Stimulated activated CD8-positive, alpha-beta memory T cell treated with anti-CD3 and anti-CD28 coated beads, Interleukin-15, amount 100 ng/mL, for 48 hours (primary cell): ENCODE measurements at places on chromosomes 6 and 20.

DNA sequence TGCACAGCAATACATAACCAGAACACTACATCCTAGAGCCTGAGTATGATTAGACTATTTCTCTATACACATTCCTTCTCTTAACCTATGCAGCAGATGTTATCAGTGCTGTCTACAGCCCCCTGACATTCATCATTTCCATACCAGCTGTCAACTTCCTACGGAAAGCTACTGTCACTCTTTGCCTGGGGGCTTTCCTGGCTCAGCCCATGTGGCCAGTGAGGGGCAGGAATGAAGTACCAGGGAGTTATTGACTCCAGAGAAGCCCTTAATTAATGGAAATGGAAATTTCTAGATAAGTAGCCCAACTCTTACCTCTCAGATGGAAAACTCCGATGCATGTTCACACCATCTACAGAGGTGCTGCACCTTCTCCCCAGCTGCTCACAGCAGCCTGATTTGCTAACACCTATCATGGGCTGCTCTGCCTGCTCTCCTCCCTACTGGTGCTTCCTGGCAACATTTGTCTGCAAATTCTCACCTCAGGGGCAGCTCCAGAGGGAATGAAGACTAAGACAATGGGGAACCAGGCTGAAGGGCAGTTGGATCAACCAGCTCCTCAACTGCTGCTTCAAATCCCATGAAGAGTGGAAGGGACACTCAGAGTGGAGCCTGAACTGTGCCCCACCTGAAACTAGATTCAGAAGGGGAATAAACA is 59.6 kb downstream of the LINC00237 start:
- DNase-seq, result no peak

DNA sequence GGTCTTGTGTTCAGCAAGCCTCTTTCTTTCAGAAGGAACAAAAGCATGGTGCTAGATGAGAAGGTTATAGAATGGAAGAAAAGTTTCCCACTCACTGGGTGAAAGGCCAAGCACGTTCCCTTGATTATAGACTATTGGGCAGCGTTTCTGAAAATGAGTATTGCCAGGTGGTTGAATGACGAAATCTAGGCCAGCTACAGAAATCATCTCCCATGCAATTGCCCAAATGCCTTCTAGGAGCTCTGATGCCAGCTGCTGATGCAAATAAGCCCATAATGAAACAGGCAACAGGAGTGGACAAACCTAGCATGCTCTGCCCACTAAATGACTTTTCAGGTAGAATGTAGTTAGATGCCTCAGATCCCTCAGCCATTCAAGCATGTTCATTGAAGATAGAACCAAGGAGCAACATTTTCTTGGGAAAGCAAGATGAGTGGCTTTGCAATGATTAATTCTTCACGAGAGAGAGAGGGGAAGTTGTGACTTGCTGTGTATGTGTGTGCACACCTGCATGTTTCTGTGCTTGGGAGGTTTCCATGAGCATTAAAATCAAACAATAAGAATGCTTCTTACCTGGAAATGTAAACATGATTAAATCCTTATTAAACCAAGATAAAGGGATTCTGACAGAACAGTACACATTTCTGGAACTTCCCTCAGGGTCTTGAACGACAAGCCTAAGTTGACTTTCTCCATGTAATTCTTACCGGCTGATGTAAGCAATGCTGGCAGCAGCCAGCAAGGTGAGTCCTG is 43.6 kb downstream of the ADTRP start:
- DNase-seq, result no peak

- no peak for DNase-seq
Measured at GRCh38 chr6:282177-282866, 10.0 kb upstream of the DUSP22 start.

- no peak for DNase-seq
Measured at GRCh38 chr20:891058-891705, 25.0 kb downstream of the ANGPT4 start.

- no peak for DNase-seq
Measured at GRCh38 chr20:49672096-49672664, 41.5 kb downstream of the B4GALT5 start.

DNA sequence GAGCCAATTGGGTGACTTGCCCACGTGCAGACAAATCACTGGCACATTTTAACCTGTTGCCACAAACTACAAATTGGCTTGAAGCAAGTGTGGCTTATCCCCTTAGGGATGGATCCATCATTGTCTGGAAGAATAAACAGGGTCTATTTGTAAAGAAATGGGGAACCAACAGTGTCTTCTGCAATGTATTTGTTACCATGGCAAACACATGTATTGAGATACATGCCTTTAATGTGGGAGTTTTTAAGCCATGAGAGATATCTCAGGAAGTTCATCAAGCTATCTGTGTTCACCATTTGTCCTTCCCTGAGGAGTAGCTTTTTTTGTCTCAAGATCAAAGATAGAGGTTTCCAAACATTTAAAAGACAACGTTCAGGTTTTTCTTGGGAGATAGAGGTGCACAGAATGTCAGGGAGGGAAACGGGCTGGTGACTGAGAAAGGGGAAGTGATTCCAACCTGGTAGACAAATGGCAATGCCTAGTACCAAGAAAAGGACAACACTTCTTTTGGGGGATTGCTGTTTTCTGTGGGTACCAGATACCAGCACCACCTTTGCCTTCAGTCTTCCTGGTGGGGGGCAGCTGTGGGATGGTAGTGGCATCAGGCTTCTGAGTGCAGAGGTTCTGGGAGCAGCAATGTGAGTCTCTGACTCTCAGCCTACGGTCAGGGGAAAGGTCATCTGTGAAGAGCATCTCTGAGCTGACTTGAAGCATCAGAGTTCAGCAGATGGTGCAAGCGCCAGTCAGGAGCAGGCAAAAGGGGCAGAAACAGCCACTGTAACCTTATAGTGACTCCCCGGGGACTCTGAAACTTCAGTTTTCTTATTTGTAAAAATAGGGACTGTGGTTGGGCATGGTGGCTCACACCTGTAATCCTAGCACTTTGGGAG is 20.1 kb upstream of the BCAS1 start:
- no peak for DNase-seq

- DNase-seq, result no peak
Measured at GRCh38 chr6:143867236-143867635, 3.0 kb downstream of the ZC2HC1B start.

- no peak for DNase-seq
Measured at GRCh38 chr6:156957931-156958547, 180.9 kb downstream of the ARID1B start.

DNA sequence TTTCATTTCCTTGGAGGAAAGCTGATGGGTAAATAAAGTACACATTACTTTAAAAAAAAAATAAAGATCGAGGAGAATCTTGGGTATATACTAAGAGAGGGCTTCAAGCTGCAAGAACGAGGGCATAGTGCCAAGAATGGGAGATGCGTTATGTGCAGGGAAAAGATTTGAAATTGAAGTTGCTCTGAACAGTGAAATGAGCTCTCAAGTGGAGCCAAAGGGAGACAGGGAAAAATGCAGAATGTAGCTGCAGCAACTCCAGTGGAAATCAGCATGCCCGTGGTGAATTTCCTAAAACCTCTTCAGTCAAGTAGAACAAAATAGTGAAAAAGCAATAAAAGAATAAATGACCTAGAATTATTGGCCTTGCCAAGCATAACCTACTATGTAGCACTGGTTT is 11.4 kb upstream of the COL9A1 start:
- DNase-seq, result no peak

GRCh38 chr6:46367354-46368168 is 123.7 kb downstream of the RCAN2 start:
- DNase-seq, result no peak

GRCh38 chr6:20565342-20565741 is 31.1 kb downstream of the CDKAL1 start:
- DNase-seq, result no peak

- DNase-seq, result no peak
Measured at GRCh38 chr20:36830791-36831691, 44.9 kb upstream of the TLDC2 start.

DNA sequence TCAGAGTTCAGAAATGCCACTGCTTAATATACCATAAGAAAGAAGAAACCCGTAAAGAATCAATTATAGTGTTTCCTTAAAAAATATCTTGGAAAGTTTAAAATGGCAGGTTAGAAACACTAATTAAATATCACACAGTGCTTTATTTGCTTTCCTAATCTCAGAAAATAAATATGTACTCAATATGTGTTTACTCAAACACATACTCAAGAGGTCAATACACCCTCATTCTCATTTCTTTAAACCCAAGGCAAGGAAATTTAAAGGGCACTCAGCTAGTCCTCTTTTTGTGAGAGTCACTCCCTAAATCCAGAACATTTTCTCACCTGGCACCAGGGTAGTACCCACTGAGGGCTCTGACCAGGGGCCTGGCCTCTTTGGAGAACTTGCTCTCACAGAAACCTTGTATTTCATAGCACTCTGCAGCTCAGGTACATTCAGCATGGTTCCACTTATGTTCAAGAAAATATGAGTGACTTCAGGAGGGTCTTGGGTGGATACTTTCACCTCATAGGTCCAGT is 38.2 kb downstream of the ROS1 start:
- DNase-seq, result no peak

GRCh38 chr6:47238456-47238995 is 71.2 kb downstream of the TNFRSF21 start:
- DNase-seq, result no peak

- DNase-seq, result no peak
Measured at GRCh38 chr6:154196333-154196885, 157.4 kb downstream of the OPRM1 start.

DNA sequence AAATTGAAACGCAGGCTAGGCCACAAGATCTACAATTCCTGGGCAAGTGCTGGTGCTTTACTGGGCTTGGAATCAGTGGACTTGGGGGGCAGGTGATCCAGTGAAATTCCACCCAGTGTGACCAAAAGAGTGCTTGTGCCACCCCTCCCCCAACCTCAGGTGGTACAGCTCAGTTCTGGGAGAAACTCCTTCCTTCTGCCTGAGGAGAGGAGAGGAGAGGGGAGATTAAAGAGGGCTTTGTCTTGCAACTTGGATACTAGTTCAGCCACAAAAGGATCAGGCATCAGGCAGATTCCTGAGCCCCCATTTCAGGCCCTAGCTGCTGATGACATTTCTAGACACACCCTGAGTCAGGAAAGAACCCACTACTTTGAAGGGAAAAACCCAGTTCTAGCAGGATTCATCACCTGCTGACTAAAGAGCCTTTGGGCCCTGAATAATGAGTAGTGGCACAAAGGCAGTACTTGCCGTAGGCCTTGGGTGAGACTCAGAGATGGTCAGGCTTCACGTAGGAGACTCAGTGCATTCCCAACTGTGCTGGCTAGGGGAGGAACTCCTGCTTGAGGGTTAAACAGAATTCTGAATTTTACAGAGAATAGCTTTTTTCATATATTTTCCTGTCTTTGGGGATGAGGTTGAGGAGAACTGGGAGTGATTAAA is 446.7 kb downstream of the BMP2 start:
- no peak for DNase-seq

DNA sequence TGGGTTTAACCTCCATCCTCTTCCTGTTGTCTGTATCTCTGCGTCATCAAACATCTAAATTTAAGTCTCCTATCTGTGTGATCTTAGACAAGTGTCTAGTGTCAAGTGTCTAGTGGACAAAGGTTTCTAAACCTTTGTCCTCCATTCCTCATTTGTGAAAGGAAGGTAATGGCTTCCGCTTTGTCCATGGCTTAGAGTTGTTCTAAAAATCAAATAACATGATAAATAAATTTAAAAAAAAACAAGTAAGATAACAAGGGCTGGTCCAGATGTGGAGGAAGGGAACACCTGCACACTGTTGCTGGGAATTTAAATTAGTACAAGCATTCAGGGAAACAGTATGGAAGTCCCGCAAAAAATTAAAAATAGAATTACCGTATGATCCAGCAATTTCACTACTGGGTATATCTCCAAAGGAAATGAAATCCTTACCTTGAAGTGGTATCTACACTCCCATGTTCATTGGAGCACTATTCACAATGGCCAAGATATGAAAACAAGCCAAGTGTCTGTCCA is 17.6 kb upstream of the SERPINB1 start:
- no peak for DNase-seq

DNA sequence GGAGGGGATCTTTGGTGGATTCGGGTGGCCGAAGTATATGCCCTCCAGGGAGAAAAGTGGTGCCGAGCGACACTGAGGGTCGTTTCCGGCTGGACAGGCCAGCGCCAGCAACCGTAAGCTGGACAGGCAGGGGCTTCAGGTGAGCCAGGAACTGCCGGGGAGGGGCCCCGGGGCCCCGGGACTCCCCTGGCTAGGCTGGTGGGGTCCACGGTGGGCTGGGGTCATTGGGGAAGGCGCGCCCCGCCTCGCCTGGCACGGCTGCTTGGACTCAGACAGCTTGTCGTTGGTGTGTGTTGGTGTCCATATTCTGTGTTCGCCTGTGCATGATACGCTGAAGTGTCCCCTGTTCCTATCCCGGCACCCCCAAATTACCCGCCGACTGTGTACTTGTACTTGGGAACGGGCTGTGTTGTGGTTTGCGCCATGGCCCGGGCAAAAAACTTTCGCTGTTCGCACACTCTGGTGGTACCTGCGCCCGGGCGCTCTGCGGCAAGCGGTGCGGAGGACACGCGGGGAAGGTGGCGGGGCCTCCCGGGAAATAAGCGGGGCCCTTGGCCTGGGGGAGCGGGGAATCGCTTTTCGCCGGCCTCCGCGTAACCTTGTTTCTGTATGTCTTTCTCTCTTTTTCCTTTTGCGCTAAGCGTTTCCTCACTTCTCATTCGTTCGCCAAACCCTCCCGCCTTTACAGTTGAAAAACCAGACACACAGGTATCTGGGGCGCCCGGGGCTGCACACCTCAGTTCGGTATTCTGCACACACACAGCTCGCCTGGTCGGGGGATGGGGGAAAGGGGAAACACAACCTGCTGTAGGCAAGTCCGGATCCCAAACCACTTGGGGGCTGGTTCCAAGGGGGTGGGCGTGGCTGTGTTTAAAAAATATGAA is 3.2 kb downstream of the GNAS start:
- DNase-seq, result no peak

DNA sequence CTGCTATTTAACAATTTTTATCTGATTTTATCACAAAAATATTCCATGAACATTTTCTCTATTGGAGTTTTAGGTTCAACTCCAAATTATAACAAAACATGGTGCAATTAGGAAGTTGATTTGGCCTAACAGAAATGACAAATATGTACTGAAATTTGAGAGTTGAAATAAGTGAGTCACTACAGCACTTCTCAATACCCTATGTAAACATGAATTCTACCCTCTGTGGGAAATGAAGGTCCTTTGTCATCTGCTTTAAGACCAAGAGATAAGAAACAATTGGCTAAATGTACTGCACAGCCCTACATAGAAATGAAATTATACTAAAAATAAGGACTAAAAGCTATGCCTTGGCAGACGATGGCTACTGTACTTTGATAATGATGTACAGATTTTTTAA is 86.2 kb upstream of the BEND6 start:
- no peak for DNase-seq

DNA sequence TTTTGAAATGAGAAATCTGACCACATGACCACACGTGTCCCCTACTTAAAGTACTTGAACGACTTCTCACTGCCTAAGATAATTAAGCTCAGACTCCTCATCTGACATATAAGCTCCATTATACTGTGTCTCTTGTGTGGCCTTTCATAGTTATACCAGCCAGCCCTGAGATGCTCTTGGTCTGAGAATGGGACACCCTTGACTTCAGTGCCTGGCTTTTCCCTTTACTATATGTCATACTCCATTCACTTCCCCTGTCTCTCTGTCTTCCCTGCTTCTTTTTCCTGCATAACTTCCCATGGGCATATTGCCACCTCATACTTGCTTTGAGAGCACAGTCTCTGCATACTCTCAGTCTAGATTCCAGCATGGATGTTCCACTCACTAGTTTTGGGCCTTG is 53.4 kb upstream of the TINAG start:
- DNase-seq, result no peak

- no peak for DNase-seq
Measured at GRCh38 chr20:19885939-19886660, 128.0 kb downstream of the RIN2 start.

- DNase-seq, result no peak
Measured at GRCh38 chr6:159701413-159701999, 8.5 kb upstream of the SOD2 start.
